Sigmoid colon (tissue), 7 donors: ENCODE measurements at places on chromosomes 6 and 20. TPM values are rescaled to one million over a fixed set of nuclear protein-coding genes. Genes with fewer than 3 reads are reported as not detected.

The DNMT3B gene
- 0.36 TPM for total RNA-seq

The ECT2L gene
- total RNA-seq, result not detected

The PSORS1C2 gene
- not detected for total RNA-seq

The SLC2A10 gene
- total RNA-seq, result 18.8 TPM

The PBOV1 gene
- not detected for total RNA-seq

The DDO gene
- 2.2 TPM for total RNA-seq

The PSORS1C1 gene
- total RNA-seq, result 2.7 TPM
